ENCODE measurements at places on chromosomes 5 and 9.

DNA sequence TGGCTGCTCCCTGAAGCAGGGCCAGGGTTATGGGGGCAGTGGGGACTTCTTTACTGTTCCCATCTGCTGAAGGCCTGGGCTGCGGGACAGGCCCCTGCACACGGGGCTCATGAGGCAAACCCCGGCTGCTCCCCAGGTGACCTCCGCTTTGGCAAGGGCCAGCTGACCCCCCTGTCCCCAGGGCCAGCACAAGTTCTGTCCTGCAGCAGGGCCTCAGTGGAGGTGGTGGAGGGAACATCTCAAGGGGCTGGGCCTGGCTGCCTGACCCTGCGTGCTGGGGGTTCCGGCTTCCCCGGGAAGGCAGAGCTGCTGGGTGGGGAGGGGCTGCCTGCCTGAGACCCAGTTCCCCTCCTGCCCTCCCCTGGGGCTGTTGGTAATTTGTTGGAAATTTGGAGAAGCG is 67.4 kb upstream of the RNU6ATAC start:
- DNase-seq = no peak

DNA sequence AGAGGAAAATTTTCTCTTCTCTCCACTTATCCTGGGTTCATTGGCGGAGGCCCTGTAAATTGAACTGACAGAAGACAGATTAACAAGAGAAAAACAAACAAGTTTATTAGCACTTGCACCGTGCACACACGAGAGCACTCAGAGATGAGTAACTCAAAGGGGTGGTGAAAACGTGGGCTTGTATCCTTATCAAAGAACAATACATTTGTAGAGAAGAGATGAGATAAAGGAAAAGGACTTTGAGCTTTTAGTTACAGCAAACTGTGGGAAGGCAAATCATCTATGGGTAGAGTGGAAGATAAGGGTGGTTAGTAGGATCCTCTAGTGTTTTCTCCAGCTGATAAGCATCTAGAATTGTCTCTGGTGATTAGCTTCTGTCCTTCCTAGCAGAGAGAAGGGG is 44.4 kb upstream of the ROR2 start:
- DNase-seq = no peak

GRCh38 chr5:171520300-171521174 is 101.1 kb downstream of the FGF18 start:
- no peak for DNase-seq

DNA sequence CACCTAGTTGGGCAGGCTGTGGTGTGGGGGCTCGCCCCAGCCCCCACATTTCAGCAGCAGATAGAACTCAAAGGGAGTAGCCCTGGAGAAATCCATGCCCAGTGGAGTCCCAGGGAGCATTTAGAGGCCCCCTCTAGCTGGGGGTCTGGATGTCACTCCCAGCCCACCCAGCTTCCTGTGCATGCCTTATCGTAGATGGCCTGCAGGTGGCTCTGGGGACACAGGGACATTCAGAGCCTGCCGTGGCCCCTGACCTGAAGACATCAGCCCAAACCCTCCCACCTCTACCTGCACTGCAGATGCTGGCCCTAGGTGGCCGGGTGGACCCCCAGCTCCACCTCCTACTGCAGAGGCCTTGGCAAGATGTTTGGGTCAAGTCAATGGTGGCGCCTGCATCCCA is 49.0 kb upstream of the LMX1B start:
- no peak for DNase-seq

DNA sequence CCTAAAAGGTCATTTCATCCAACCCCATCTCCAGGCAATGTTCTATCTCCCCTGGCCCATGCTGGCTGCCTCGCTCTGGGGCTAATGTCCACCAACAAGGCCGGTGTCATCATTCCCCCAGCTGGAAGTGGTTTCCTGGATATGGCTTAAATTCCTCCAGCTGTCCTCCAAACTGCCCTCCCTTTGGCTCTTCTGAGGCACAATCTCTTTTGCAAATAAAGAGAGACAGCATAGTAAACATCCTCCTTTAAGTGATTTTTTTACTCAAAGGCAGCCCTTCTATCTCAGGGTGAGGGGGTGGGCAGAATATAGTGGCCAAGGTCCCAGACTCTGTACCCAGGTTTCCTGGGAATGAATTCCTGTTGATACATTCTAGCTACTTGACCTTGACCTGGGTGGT is 117.4 kb upstream of the PANK3 start:
- DNase-seq = no peak

DNA sequence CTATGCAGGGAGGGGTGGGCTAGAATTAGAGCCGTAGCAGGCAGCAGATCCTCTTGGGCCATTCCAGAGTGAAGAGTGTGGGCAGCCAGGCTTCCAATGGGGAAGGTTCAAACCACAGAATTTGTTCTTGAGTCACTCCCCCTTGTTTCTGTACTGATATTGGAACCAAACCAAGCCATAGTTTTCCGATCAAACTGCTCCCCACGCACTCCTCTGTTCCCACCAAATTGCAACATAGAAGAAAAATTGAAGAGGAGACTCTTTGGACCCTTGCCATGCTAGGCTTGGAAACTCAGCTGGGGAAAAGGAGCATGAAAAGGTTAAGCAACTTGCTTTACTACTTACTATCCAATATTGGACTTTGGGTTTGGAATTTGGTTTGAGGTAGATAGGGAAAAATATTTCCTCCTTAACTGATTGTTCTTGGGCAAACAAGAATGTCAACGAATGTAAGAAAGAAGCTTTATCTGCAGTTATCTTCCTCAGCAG is 165.8 kb upstream of the NR3C1 start:
- no peak for DNase-seq

DNA sequence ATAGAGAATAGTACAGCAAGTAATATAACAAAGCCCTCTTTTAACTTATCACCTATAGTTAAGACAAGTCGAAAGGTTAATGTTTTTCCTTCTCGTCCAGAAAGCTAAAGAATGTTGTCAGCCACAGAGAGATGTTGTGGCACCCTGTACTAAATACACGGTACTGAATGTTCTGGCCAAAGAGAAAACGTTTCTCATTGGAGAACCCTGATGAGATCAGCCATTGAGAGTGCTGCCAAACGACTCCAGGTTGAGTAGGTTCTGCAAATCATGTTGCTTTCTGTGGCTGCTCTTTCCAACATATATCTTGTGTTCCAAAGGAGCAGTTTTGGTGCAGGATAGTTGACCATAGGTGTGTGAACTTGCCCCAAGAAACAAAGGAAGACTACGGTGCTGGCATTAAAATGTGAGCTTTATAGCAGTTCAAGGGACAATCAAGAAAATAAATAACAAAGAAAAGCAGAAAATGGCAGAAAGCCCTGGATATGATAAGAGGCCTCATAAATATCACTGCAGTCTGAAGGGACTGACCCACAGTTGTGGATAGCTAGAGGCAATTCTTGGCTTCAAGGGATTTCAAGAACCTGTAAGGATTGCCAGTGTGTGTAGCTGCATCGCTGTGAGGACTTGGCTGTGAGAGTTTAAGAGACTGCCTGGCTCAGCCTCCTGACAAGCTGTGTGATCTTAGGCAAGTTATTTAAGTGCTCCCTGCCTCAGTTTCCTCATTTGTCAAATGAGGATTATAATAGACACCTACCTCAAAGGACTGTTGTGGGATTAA is 102.7 kb downstream of the ARHGEF28 start:
- DNase-seq = no peak

DNA sequence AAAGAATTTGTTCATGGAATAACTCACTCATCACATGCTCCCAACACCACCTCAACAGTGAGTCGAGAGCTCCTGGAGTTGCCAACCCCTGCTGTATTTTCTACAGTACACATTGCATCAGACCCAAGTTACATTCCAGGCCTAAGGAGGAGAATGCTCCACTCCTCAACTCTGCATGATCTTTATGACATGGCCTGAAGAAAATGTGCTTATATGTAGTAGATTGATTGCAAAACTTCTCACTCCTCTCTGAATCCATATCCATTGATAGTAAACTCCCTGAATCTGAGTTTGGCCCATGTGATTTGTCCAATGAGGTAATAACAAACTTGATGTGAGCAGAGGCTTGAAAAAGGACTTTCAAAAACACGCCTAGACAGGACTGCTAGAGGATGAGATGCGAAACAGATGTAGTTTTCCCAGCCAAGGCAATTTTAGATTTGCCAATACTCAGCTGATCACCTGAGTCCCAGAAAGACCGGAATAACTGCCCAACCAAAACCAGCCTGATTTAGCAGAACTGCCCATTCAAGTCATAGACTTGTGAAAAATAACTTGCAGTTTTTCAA is 29.0 kb upstream of the PAPPA start:
- no peak for DNase-seq

GRCh38 chr9:116565986-116566385 is 121.1 kb upstream of the TRIM32 start:
- no peak for DNase-seq

DNA sequence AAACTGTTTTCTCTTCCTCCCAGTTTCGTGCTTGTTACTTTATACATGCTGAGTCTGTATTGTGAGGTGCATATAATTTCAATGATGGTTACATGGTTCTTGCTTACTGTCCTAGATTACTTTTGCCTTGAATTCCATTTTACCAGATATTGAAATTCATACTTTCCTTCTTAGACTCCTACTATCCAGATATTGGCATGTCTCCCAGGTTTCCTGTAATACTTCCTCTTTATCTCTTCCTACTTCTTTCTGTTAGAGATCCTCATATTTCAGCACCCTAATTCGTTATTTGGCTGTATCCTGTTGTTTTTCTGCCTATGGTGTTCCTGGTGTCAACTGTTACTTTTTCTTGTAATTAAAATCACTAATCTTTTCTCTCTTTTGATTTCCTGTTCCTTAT is 522.1 kb downstream of the CCDC171 start:
- DNase-seq = no peak

- DNase-seq = no peak
Measured at GRCh38 chr5:176532795-176533194, 4.4 kb downstream of the RNF44 start.

GRCh38 chr5:35924950-35925722 is 13.3 kb downstream of the CAPSL start:
- DNase-seq = peak; percentile 72

- DNase-seq = no peak
Measured at GRCh38 chr5:94057217-94057616, 315.8 kb upstream of the POU5F2 start.

DNA sequence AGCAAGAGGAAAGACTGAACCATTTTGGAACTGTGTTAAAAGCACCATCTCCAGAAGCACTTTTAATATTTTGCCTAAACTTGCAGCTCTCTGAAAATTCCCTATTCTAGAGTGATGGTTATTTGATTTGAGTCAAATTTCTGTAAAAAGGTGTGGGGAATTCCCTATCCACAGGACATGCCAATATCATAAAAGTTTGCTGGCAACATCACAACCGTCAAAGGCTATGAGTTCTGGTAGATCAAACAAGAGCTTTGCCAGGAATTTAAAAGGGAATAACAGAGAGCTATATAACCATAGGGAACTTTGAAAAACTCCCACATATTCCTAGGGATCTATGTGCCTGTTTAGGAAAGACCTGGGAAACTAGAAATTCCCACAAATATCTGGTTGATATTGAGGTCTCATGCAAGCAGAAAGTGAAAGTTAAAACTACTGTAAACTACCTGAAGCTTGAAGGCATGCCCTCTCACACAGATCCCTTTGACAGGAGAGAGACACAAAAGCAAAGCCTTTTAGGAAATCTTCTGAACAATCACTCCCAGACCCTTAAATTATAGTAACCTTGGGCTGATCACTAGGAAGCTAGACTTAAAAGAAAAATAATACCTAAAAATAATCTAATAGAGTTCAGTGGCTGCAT is 549.9 kb downstream of the ANXA1 start:
- no peak for DNase-seq
